GM04504 (cell line): ENCODE measurements at places on chromosomes 1 and 21.
A peak's percentile ranks its signal among the peaks of the same experiment; 100 is the strongest.

DNA sequence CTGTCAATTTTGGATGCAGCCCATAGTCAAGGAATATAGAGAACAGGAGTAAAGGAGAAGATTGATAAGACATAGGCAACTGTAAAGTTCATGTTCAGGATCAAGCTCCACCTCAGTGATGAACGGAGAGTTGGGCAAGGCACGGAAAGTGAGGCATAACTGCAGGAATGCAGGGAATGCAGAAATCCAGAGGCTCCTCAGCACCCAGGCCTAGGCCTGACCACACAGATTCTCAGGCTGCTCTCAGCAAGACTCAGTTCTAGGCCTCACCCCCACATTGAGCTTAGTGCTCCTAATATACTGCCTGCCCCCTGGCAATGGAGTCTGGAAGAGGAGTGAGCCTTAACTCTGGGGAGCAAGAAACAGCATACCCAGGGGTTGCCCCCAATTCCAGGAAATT lies 36.3 kb upstream of the S1PR1 start:
- peak; percentile 79 for DNase-seq

DNA sequence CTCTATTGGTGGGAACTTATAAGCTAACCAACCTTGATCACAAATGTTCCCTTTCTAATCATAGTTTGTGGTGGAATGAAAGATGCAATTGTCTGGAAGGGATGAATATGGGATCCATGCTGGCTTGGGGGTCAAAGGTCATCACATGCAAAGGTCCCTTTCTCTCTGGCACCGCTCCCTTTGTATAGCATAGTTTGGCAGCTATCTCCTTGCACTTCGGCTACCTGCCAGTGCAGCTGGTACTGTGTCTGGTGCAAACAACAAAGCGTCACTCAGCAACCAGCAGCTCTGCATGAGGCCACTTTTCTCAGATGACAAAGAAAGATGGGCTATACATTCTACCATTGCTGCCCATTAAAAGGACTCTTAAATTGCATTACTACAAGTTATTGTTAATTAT lies 188.2 kb upstream of the NFIA start:
- no peak for DNase-seq

DNA sequence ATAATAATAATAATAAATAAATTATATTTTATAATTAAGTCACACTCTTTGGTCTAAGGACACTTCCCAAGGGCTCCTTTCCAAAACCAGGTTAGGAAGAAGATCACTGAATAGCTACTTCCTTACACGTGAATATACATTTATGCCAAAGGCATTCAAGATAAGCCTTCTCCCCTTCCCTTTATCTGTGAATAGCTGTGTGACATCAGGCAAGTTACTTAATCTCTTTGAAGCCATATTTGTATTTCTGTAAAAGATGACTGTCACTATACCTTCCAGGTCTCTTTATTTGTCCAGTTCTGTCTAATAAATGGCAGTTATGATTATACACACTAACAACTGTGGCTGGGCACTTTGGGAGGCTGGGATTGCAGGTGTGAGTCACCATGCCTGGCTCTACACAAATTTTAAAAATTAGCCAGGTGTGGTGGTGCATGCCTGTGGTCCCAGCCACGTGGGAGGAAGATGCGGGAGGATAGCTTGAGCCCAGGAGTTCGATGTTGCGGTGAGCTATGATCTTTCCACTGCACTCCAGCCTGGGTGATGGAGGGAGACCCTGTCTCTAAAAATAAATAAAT lies 5.5 kb upstream of the RNF11 start:
- no peak for DNase-seq

DNA sequence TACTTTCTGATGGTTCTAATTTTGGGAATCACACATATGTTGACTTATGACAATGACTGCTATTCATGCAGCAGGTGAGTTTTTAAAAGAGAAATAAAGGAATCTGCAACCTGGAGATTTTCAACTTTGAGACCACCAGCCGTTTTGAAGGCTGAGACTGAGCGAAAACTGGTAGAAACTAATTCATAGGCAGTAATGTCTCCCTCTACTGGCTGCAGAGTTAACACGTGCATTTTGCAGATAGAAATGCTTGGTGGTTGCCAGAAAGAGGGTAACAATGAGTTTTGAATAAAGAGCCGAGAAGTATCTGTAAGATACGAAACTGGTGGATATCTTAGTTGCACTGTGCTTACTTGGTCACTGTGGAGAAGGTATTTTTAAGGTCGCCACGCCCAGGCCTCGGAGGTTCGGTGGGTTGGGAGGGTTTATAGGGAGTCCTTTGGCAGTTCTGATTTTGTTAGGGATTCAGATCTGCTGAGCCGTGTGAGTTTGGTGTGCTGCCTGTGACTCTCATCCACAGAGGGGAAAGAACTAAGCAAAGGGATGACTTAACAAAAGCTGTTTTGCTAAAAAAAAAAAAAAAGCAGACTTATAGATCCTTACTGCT lies 83.0 kb downstream of the RYR2 start:
- no peak for DNase-seq

DNA sequence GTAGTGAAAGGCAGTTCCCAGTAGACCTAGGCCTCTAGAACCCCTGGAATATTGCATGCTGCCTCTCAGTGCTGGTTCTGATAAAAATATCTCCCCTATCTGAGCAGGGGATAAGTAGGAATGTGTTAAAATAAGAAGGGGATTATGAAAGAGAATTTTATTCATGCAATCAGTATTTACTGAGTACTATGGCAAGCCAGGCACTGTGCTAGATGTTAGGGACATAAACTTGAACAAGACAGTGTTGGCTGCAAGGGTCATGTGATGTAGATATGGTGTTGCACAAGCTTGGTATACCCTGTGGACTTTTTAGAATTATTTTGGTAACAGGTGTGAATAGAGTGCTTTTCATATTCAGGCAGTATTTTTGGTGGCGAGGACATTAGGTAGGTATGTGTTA lies 23.6 kb downstream of the NOS1AP start:
- no peak for DNase-seq

GRCh38 chr1:230567221-230567575 lies 75.1 kb upstream of the COG2 start:
- no peak for DNase-seq

- DNase-seq = no peak
Measured at GRCh38 chr1:29465755-29466154, 229.4 kb downstream of the PTPRU start.

GRCh38 chr21:36545776-36546511 lies 66.0 kb upstream of the CLDN14 start:
- DNase-seq = no peak
